GM20000 (cell line): ENCODE measurements at places on chromosomes 3 and 15.
A peak's percentile ranks its signal among the peaks of the same experiment; 100 is the strongest.

DNA sequence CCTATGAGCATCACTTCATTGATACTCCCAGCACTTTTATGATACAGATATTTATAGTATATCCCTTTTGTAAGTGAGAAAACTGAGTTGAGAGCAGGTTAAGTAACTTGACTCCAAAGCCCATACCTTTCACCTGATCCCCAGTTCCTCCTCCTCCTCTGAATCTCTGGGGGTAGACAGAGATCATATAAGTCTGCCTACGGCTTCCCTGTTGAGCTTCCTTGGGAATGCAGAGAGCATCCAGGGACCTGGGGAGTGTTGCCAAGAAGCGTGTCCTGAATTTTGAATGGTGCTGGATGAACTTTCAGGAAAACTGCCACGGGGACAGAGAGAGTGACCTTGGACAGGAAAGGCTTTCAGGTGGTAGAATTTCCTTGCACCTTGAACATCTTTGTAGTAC, 268.5 kb downstream of the LRTM1 start:
- no peak for DNase-seq

- no peak for DNase-seq
These were observed 30.7 kb upstream of the CHRNB4 start for GRCh38 chr15:78671626-78672211.

GRCh38 chr15:33142708-33143107, 51.8 kb downstream of the FMN1 start:
- DNase-seq, result peak; percentile 15

GRCh38 chr3:104763007-104763406, 603.7 kb upstream of the ALCAM start:
- no peak for DNase-seq

DNA sequence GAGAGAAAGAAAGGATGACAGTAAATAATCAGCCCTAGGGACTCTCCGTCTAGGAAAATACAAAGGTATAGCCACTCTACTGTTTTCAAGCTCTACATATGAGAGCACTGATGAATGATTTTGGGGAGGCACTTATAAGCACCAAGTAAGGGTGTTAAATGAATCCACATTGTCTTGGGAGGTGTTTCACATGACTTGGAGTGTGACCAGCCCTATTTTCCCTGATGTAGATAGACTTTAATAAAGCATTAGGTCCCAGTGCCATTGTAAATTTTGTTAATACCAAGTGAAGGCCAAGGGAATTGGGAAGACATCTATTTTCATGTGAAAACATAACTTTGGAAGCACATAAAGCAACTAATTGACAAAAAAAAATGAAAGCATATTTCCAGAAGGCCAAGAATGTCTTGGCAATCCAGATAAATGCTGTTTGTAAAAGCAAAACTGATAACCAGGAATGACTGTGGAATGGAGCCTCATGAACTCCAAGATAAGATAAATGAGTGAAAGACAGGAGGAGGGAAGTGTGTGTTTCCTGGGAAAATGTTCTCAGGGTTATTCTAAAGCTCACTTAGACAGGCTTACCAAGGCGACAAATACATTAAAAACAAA, 96.0 kb upstream of the MYZAP start:
- DNase-seq, result no peak

GRCh38 chr3:49119439-49119838, 1.2 kb downstream of the USP19 start:
- no peak for DNase-seq

DNA sequence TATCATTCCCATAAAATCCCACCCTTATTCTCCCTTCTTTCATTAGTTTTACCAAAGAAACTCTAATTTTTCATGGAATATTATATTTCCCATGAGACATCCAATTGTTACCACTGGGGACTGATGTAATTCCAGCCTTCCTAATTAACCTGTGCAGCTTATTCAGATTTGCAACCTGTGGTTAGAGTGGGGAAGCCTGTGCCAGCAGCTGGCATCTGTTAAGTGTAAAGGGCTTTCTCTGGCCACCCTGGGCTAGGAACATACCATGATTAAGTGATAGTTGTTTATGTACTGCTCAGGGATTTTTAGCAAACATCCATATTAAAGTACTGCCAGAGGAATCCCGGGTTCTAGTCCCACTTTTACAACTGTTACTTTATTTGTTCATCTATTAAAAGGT, 78.2 kb downstream of the TPRG1 start:
- DNase-seq, result no peak
